ENCODE measurements at places on chromosomes 1 and 21. TPM values are rescaled to one million over a fixed set of nuclear protein-coding genes. Genes with fewer than 3 reads are reported as not detected.

The PANK4 gene
- total RNA-seq = 53.6 TPM

The ACKR1 gene
- total RNA-seq = not detected

The TRPM2 gene
- 0.21 TPM for total RNA-seq

The BNIPL gene
- 1.5 TPM for total RNA-seq

The NUP210L gene
- 0.04 TPM for total RNA-seq

The ITLN2 gene
- total RNA-seq = not detected

The FRRS1 gene
- 12.1 TPM for total RNA-seq

The TNFAIP8L2 gene
- total RNA-seq = not detected

The SHISAL2A gene
- total RNA-seq = not detected

The SYDE2 gene
- 10.4 TPM for total RNA-seq

DNA sequence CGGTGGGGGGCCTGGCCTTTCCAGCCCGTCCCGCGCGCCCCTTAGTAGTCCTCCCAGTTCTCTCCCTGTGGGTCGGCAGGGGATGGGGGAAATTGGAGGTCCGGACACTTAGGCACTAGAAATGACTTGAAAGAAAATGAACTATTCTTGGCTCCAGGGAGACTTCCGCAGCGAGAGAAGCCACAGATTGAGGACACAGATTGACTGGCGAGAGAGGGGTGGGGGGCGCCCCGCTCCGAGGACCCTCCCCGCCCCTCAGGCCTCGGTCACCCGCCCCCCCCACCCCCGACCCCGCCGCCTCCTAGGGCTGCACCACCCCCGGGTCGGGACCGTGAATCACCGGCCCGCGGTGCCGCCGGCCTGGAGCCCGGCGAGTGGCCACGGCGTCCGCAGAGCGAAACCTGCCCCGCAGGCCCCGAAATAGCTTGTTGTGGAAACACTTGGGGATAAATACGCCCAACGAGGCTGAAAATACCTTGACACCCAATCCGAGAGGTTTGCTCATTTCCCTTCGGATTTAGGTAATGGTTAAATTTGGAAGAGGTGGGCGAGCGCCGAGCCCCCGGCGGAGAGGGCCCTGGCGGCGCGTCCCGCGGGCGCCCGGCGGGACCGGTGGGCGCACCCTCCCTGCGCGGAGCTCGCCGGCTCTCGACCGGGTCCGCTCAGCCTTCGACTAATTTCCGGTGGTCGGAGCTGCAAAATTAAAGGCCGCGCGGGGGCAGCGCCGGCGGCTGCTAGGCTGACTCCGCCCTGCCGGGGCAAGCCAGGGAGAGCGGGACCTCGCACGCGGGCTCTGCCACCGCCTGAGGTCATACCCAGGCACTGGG is at the start of gene GFI1:
Gene GFI1, minus strand, starts transcription at position 675 of the 827 bp plus-strand sequence. CDS start 3,438 bp downstream, outside the sequence.
- DNase-seq = peak; percentile 12
- H3K27me3 ChIP-seq = peaks cover 68% of the 10 kb centered on the region
- no peak within 1 kb of the TSS for H3K27ac ChIP-seq

GRCh38 chr1:241519308-241520079 is at the start of gene FH:
Gene FH, minus strand, starts transcription at chr1:241519755. Its CDS starts 33 bp downstream, at chr1:241519722.
- H3K4me1 ChIP-seq = no peaks in the 10 kb centered on the region
- H3K27ac ChIP-seq = peak within 1 kb of the TSS; percentile 74
- H3K36me3 ChIP-seq = peaks cover 11% of the 10 kb centered on the region

DNA sequence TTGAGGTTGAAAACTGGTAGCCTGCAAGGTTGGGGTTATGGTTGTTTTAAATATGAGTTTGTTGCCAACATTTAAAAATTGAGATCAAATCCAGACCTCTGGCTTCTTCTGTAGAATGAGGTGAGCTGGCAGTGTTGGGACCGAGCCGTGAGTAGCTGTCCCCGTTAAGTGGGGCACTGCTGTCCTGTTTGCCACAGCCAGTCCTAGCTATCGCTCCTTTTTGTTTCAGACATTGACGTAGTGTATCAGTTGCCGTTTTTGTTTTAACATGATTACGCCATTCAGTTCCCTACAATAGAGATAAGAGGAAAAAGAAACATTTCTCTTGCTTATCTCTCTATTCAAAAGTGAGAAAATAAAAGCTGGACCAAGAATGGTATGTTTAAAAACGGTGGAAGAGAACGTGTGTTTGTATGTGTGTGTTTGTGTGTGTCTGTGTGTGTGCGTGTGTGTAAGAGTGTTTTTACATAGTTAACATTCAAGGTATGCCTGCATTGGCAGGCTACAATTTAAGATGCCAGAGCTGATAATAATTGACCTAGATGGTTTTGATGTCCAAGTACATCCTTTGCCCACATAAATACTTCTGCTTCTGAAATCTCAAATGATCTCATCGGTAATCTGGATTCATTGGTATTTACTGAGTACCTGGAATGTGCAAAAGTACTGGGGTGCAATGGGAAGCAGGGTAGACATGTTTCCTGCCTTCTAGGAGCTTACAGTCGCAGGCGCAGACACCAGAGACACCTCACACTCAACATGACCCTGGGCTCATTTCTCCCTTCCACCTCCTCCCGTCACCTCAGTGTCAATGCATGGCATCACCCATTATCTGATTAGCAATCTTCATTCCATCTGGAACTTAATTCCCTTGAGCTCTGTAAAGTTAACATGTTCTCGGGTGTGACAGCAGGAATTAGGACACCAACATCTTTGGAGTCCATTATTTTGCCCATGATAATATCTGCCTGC is 65.8 kb downstream of the HUNK start:
- no peak for DNase-seq
- no peak overlapping the region for H3K27ac ChIP-seq
- no peaks in the 10 kb centered on the region for H3K4me1 ChIP-seq
- no peak overlapping the region for H3K4me3 ChIP-seq

- DNase-seq = no peak
- peaks cover 38% of the 10 kb centered on the region for H3K27me3 ChIP-seq
- H3K4me3 ChIP-seq = no peak overlapping the region
- H3K27ac ChIP-seq = no peak overlapping the region
- H3K4me1 ChIP-seq = no peaks in the 10 kb centered on the region
Observed at GRCh38 chr1:208117409-208117808, 126.8 kb downstream of the PLXNA2 start.

- H3K4me3 ChIP-seq = no peak overlapping the region
- peaks cover 56% of the 10 kb centered on the region for H3K4me1 ChIP-seq
- H3K27ac ChIP-seq = peak overlapping the region; percentile 79
- no peaks in the 10 kb centered on the region for H3K27me3 ChIP-seq
Observed at GRCh38 chr1:43851561-43852338, 81.9 kb upstream of the ARTN start.

DNA sequence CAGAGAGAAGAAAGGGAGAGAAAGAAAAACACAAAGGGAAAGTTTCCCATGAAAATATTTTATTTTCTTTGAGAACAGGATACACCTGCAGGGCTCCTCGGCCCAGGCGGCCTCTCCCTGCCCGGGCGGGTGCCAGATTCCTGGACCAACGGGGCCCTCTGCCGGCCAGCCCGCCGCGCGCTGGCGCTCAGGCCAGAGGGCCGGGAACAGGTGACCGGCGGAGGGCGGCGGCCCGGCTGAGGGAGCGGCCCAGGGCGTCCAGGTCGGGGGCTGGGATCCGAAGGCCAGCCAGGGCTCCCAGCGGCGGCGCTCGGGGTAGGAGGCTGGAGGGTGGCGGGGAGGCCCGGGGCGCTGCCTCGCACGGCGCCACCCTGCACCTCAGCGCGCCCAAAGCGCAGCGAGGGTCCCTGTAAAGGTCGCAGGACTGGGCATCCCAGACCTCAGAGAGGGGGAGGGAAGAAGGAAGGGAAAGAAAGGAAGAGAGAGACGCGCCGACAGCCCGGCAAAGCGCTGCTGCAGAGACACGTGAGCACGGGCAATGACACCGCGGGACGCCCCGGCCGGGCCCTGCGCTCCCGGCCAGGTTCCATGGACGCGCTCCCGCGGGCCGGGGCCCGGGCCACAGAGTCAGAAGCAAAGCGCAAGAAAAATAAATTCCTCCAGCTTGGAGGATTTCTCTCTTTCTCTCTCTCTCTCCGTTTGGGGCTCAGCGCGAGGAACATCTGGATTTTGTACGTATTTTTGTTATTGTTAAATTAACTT is 927 bp downstream of the WNT9A start:
- DNase-seq = peak; percentile 45
- H3K4me3 ChIP-seq = peak overlapping the region; percentile 52
- H3K4me1 ChIP-seq = peaks cover 6% of the 10 kb centered on the region
- no peaks in the 10 kb centered on the region for H3K36me3 ChIP-seq
- peaks cover 27% of the 10 kb centered on the region for H3K27me3 ChIP-seq

GRCh38 chr1:91731815-91732214 is 154.1 kb downstream of the TGFBR3 start:
- H3K27ac ChIP-seq = no peak overlapping the region
- H3K4me1 ChIP-seq = peaks cover 6% of the 10 kb centered on the region
- H3K36me3 ChIP-seq = no peaks in the 10 kb centered on the region
- H3K4me3 ChIP-seq = no peak overlapping the region
- no peaks in the 10 kb centered on the region for H3K27me3 ChIP-seq

DNA sequence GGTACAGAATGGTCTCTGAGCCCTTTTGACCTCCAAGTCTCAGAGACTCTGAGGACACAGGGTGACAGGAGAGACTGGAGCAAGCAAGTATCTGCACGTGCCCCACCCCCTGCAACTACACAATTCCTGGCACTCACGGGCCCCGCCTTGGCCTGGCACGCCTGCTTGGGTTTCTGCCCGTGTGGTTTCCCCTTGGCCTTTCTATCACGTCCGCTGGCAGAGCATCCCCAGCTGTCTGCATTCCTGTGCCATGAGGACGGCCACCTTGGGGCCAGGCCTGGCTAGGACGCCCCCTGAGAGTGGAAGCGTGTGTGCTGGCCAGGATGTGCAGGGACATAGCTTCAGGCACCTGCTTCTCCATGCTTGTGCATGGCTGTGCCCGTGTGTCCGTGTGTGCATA is 14.3 kb upstream of the EDN2 start:
- H3K27me3 ChIP-seq = no peaks in the 10 kb centered on the region
- H3K4me1 ChIP-seq = peaks cover 20% of the 10 kb centered on the region
- no peaks in the 10 kb centered on the region for H3K36me3 ChIP-seq
- H3K4me3 ChIP-seq = no peak overlapping the region

GRCh38 chr1:221148660-221149059 is 269.4 kb downstream of the HLX start:
- H3K4me1 ChIP-seq = no peaks in the 10 kb centered on the region
- no peak overlapping the region for H3K27ac ChIP-seq
- no peak overlapping the region for H3K4me3 ChIP-seq
- DNase-seq = no peak
- no peaks in the 10 kb centered on the region for H3K27me3 ChIP-seq

GRCh38 chr1:165383067-165383466 is 26.6 kb upstream of the LMX1A start:
- peaks cover 5% of the 10 kb centered on the region for H3K27me3 ChIP-seq
- no peak overlapping the region for H3K27ac ChIP-seq
- DNase-seq = no peak
- no peaks in the 10 kb centered on the region for H3K36me3 ChIP-seq
- no peak overlapping the region for H3K4me3 ChIP-seq

GRCh38 chr1:218517459-218517858 is 172.3 kb downstream of the TGFB2 start:
- no peaks in the 10 kb centered on the region for H3K27me3 ChIP-seq
- H3K36me3 ChIP-seq = no peaks in the 10 kb centered on the region
- peaks cover 24% of the 10 kb centered on the region for H3K4me1 ChIP-seq
- peak overlapping the region; percentile 5 for H3K4me3 ChIP-seq
- DNase-seq = peak; percentile 29

- no peak for DNase-seq
- no peak overlapping the region for H3K4me3 ChIP-seq
- H3K36me3 ChIP-seq = no peaks in the 10 kb centered on the region
- no peaks in the 10 kb centered on the region for H3K27me3 ChIP-seq
- no peak overlapping the region for H3K27ac ChIP-seq
- H3K4me1 ChIP-seq = no peaks in the 10 kb centered on the region
Observed at GRCh38 chr1:30420519-30421050, 302.8 kb downstream of the MATN1 start.

Measured in A673 (cell line).